NCI-H187 treated with DMSO at 0.1 percent for 48 hours (cell line): ENCODE measurements at places on chromosomes 2 and 18.

DNA sequence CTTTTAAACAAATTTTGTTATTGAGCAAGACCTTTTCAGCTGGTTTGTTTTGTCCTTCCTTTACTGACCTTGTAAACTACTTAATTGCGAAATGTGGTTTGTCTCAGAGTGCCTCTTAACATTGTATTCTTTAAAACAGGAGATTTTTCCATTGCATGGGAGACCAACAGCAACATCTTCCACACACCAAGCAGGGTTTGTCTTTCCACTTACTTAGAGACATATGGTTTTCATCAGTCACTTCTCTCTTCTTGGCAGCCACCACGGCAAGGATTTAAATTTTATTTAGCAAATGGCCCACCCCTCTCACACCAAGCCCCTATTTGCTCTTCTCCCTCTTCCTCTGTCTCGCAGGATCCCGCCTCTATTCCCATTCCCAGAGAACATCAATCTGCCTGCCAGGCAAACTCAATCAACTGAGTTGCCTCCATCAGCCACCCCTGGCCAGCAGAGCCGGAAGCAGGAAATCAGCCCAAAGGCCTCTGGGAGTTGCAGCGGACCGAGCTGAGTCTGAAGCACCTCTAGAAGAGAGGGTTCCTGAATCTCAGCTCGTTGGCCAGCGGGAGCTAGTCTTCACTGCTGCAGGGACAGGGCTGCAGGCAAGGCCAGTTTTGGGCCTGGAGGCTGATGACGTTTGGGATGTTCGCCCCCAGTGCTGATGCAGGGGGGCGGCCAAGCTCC lies 11.3 kb upstream of the CIB4 start:
- DNase-seq, result no peak

- no peak for DNase-seq
These were observed 256.9 kb downstream of the TWIST2 start for GRCh38 chr2:239104800-239105199.

GRCh38 chr2:150135223-150135883 lies 352.1 kb downstream of the RND3 start:
- no peak for DNase-seq

DNA sequence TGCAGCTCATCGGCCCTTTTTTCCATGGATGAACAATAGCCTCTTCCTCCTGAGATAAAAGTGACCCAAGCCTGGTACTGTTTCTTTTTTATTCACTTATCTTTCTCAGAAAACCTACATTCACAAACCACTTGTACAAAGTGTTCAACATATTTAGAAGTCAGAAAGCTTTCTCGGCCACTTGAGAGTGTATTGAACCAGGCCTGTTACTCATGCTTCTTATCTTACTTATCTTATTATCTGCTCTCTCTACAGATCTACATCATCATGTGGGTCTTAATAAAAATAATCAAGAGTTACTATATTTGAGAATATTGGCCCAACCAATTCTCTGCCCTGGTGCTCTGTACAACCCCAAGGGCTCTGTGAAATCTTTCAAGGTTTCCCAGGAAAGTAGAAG lies 242.1 kb downstream of the MREG start:
- DNase-seq, result no peak

GRCh38 chr2:227442639-227443038 lies 29.3 kb upstream of the AGFG1 start:
- no peak for DNase-seq

DNA sequence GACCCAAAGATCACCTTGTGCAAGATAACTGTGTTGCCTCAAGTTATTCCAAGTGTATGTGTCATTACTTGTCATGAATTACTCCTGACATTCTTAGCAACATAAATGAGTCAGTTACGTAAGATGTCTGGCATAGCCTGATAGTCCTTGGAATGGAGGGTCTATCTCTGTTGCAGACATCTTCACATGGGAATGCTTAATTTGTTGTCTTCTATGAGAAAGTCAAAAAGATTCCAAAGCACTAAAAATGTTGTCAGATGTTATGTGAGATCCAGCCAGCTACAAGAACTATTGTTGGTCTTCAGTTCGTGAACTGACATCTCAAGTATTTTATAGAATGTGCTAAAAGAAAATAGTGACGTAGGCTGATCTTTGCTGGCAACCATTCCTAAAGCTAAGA lies 178.2 kb upstream of the RASGRP3 start:
- no peak for DNase-seq

GRCh38 chr2:105827351-105828096 lies 82.8 kb downstream of the NCK2 start:
- no peak for DNase-seq

GRCh38 chr2:226983895-226984749 lies 148.3 kb downstream of the RHBDD1 start:
- DNase-seq, result no peak

- no peak for DNase-seq
These were observed 3.5 kb downstream of the ADCYAP1 start for GRCh38 chr18:907885-908757.

DNA sequence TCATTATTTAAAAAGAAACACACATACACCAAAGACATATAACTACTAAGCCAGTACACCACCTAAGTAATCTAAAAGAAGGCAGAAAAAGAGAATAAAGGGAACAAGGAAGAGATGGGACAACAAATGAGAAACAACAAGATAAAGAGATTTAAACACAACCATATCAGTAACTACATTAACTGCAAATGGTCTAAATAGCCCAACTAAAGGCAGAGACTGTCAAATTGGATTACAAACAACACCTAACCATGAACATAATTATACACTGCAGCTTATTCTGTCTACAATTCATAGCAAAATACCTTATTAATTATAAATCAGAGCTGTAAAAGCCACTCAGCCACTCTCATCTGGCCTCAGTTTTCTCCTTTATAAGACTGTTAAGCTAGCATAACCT lies 15.0 kb downstream of the PPP4R1 start:
- DNase-seq, result no peak

DNA sequence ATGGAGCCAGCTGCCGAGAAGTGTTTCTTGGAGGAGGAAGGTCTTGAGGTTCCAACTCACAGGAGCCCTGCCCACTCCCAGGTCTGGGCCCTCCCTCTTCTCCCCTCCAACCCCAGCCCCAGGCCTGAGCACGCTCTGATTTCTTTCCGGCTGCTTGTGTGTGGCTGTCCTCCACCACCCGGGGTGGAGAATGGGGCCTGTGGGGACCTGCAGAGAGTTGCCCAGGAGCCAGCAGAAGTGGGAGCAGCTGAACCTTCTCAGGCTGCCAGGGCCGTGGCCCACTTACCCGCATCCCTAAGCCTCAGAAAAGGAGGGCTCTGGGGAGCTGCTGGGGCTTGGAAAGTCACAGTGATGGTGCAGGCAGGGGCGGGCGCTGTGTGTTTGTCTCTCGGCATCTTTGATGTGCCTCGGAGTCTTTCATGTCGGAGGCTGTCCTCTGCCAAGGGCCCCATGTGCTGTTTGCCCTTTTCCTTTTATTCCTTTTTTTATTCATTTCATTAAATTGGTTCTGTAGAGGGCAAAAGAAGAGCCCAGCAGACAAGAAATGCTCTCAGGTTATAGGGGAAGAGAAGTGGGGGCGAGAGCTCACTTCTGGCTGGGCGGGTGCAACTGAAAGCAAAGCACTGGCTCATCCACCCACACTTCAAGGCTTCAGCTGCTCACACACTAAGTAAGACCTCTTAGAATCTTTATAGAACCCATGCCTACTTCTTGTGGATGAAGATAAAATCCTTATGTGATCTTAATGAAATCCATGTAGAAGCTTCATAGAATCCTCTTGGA lies 52.5 kb downstream of the SDC1 start:
- no peak for DNase-seq

DNA sequence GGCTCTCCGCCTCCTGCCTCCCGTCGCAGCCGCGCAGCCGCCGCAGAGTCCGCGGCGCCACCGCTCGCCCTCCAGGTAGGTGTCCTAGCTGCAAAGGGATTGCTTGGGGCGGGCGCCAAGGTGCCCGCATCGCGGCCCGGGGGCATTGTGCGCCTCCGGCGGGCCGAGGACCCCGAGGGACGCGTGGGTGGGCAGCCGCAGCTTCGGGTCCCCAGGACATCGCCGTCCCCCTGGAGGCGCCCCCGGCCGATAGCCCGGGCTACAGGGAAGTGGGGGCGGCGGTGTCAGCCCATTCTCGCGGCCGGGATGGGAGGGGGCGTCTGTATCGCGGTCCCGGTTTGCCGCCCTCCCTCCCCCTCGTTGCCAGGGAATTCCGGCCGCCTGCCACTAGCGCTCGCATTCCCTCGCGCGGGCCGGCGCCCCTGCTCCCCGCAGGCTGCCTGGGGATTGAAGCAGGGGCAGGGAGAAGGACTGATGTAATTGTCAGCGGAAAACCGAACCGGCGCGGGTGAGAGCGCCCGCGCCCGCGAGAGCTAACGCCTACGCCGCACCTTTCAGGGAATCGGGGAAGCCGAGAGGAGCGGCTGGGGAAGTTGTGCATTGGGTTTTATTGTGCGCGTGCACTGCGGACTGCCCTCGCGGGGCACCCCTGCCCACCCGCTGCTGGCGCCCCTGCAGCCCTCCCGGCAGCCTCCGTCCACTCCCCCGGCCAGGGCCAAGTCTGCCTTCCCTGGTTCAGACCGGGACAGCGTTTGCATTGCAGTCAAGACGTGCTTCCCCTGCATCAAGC lies 483 bp downstream of the OSBPL6 start:
- no peak for DNase-seq

GRCh38 chr2:25492726-25493125 lies 151.0 kb upstream of the DNMT3A start:
- peak; percentile 77 for DNase-seq

DNA sequence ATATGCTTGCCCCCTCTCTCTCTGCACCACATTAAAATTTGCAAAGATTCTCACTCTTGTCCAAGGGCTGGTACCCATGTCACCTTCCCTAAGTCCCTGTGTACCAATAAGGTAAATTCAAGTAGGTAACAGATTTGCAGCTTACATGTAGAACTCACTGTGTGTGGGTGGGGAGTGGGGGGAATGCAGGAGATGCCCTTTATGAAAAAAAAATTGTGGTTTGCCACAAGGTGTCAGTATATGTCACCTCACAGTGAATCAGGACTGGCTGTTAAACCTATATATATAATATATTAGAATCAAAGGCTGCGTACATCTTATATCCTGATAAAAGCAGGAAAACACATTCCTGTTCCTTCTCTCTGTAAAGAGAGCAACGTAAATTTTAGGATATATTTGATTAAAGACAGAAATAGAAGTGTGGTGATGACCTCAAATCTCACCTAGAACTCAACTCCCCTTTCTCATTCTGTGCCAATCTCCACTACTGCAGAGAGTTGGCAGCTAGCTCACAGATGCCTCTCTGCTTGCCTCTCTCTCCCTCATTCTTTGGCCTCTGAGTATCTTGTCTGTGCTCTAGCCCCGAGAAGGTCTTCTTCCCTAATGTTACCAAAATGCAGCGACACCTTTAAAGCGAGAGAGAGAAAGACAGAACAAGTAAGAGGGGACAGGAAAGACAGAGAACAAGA lies 536 bp downstream of the XDH start:
- DNase-seq, result no peak

GRCh38 chr18:33751613-33752221 lies 173.7 kb downstream of the ASXL3 start:
- no peak for DNase-seq

GRCh38 chr2:73070643-73071359 lies 711 bp downstream of the SFXN5 start:
- DNase-seq, result no peak

GRCh38 chr2:78718024-78718423 lies 307.5 kb upstream of the REG3G start:
- no peak for DNase-seq

DNA sequence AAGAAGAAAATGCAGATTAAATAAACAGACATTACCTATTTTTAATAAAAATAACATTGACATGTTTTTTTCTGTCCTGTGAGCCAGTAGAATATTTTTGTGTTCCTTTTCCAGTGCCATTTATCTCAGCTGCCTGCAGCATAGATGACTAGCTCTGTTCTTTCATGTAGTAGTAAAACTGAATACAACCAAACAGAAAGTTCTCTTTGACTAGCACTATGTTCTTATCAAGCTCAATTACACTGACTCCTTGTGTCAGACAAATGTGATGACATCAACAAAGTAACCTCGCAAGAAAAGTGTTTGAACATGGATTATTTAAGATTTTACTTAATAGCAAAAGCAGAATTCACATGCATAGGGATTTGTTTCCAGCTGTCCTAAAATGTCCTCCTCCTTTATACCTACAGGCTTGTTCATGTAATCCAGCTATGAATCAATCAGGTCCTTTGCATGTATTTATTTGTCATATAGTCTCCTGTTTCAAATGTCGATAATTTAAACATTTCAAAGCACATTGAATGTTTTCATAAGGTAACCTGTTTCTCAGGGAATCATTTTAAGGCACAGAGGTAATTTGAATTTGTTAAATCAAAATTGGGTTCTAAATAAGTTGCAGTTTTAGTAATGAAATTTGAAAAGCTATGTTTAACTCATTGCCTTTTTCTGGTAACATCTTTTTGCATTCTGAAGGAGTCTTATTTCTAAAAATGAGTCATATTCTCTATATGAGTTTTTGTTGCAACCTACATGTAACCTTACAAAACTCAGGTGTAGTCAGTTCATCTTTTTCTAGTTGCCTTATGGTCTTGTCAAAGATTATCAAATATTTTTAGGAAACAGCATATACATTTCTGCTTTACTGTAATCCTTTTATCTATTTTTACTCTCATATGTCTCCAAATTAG lies 215.3 kb upstream of the GULP1 start:
- DNase-seq, result no peak

DNA sequence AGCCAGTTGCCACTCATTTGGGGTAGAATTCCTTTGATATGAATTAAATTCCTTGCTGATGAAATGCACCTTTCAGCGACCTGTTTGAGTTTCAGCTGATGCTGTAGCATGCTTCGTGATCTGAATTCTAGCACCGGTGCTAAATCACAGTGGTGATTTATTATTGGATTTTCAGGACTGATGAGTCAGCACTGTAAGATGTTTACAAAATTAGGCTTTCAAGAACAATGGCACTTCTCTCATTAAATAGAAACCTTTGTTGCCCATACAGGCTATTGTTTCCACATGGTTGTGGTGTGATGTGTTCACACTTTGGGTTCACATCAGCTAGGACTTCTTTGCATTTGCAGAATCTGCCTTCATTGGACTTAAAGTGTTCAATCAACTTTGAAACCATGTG lies 687.7 kb downstream of the ARHGAP15 start:
- DNase-seq, result no peak

DNA sequence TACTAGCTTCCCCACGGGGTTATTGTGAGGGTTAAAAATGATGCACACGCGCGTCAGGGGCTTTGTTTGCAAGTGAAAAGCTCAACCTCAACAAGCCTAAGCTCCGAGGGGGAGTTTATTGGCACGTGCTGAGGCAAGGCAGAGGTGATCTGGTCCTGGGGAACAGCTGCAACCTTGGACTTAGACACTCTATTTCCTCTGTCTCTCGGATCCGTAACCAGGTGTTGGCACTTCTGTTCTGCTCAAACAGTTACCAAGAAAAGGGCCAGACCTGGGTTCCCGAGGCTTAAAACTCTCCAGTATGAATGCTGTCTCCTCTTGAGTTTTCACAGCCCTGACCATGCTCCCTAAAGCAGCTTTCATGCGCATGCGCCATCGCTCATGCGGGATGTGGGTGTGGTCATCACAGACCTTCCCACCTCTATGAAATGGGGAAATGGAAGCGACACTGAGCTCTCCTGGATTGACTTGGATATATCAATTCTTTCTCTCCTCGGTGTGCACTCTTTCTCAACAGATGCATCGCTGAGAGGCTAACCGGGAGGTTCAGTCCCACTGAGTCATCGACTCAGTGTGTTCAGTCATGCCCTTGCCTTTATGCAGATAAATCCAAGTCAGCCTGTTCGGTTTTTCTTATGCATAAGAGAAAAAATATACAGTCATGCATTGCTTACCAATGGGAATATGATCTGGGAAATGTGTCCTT lies 19.9 kb upstream of the RAB31 start:
- peak; percentile 17 for DNase-seq
